ENCODE measurements at places on chromosomes 7 and 10.

- no peak for DNase-seq
Observed at GRCh38 chr10:4407783-4408182, 418.2 kb upstream of the AKR1E2 start.

GRCh38 chr10:11673346-11674280 lies 62.2 kb upstream of the USP6NL start:
- DNase-seq = no peak

- no peak for DNase-seq
Observed at GRCh38 chr7:151146761-151147160, 20.7 kb downstream of the GBX1 start.

DNA sequence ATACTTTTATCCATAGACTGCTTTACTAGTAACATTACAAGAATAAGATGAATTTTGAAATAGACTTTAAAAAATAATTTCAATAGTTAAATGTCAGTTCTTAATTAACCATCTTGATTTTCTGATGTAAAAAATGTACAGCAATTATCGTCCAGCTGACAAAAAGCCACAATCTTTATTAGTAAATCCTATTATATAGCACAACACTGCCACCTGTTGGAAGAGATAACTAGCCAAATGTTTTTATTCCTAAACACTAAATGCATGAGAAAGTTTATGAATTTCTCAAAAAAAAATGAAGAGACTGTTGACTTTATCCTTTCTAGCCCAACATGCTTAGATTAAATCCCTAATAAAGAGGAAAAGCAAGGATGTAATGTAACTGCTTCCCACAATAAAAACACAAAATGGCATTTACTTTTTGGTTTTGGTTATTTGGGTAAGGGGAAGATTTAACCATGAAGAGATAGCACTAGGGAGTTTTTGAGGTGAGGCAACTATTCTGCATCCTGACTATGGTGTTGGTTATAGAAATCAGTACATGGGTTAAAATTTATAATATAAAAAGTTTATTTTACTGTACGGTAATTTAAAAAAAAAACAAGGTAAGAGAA lies 8.0 kb downstream of the COA1 start:
- no peak for DNase-seq

DNA sequence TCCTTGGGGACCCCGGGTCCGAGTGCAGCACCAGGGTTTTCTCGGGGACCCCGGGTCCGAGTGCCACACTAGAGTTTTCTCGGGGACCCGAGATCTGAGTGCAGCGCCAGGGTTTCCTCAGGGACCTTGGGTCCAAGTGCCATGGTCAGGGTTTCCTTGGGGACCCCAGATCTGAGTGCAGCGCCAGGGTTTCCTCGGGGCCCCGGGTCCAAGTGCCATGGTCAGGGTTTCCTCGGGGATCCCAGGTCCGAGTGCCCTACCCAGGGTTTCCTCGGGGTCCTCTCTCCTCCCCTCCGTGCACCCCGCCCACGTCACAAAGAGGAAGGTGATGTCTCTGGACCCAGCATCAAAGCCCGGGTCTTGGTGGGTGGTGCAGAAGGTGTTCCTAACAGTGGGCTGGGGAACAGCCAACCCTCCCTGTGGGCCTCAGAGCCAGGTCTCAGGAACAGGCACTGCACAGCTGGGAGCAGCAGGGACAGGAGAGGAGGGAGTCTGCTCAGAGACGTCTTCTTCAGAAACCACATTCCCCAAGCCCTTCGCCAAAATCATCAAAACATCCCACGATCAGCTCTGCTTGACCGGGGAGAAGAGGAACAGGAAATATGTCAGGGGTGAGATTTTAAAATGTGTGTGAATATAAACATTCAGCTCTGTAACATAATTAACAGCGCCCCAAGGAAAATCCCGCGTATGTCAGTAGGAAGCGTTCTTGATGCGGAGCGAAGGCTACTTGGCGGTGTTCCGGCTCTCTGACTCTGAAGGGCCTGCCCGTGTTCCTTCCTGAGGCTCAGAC lies 540.7 kb downstream of the DNAJB6 start:
- DNase-seq = no peak

All from stimulated activated CD4-positive, alpha-beta T cell treated with anti-CD3 and anti-CD28 coated beads, Interleukin-1b, Interleukin-23, amount 100 ng/mL, for 1 hour (primary cell).